ENCODE measurements at places on chromosomes 6 and 20.

DNA sequence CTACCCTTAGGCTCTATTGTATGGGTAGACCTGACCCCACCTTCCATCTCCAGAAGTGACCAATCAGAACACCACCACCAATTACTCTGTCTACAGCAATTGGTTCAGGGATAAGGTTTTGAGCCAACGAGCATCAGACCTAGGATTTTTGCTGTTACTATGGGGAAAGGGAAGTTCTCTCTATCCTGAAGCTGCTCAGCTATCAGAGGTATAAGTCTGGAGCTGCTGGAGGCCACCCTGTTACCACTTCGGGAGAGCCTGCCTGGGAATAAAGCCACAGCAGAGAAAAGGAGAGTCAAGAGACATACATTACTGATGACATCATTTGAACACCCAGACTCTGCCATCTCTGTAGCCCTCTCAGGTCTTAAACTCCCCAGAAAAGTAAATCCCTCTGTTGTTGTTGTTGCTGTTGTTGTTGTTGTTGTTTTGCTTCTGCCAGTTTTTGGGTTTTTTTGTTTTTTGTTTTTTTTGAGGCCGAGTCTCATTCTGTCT lies 94.5 kb downstream of the PREX1 start:
- DNase-seq = no peak

DNA sequence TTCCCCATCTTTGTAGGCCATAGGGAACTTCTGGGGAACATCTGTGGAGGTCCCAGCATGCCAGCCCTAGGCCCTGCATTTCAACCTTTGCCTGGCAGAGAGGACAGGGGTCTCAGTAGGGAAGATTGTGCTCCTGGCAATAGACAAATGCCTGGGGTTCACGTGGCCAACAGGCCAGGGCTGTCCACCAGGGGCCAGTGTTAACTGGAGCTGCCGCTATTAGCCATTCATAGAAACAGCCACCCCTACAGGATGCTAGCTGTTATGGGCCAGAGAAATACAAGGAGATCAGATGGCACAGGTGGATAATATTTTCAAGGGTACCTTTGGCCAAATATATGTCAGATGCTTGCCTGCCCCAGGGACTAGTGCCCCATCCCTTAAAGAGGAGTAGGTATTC lies 932.9 kb downstream of the QKI start:
- DNase-seq = no peak

DNA sequence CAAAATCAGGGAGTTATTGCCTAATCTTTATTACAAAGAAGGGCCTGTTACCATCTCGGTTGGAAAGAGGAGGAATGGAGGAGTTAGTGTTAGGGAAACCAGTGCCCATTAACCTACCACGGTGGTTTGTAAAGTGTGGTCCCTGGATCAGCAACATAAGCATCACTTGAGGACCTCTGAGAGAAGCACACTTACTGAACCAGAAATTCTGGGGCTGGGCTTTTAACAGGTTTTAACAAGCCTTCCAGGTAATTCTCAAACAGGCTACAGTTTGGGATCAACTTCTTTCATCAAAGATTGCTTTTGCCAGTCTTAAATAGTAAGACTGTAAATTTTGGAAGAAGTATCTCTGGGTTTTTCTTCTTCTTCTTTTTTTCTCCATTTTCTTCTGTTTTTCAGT lies 329.5 kb upstream of the JAG1 start:
- DNase-seq = no peak

DNA sequence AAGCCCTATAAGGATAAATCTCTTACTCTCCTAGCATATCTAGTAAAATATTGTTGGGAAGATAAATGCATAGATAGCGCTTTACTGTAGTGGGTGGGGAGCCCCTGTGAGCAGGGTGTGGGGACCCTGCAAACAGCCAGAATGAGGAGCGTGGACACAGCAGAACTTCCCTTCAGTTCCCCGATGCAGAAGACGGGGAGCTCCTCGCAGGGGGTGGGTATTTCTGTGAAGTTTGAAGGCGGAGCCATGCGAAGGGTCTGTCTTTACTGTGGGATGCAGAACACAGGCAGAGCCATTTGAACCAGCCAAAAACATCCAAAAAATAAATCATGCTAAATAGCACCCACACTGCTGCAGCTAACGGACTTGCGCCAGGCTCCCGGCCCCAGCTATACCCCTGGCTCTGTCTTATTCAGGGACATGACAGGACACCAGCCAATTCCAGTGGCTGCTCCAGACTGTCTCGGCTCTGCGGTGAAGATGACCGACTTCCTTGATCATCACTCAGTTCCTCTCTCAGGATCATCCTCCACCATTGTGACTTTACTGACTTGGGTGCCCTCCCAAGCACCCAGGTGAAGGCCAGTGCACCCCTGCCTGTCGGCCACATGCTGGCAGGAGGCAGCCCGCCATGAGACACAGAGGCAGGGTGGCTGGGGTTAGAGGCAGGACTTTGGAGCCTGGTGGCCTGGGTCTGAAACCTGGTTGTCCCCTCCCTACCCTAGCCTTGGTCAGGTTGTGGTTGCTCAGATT lies 134.5 kb downstream of the SMOC2 start:
- no peak for DNase-seq

DNA sequence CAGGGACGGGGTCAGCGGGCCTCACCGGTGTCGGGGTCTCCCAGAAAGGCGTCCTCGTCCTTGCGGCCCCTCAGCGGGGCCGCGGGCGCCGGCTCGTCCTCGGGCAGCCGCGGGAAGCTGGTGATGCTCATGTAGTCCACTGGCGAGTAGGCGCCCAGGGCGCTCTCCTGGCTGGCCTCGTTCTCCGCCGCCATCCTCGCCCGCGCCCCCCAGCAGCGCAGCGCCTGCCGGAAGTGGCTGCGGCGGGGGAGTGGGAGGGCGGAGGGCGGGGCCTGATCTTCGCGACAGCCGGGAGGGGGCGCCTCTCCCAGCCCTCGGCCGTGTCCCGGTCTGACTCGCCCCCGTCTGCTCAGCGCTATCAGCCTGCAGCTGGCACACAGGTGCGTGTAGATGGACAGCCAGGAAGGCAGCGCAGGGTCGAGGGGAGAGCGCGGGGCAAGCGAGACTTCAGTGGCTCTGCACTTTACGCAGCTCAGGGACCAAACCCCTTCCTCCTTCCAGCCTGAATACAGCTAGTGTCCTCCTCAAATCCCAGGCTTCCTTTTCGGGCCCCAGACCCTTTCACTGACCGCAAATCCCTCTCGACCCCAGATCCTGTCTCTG lies at the start of gene GGT7:
TSS of gene GGT7 (minus strand) at position 235 of the 603 bp plus-strand sequence. CDS start at position 194, 41 bp downstream.
- no peak for DNase-seq

All from HS-27A (cell line).